ENCODE measurements at places on chromosomes 2 and 18.

GRCh38 chr2:222615320-222615719, 40.6 kb downstream of the FARSB start:
- DNase-seq = no peak

DNA sequence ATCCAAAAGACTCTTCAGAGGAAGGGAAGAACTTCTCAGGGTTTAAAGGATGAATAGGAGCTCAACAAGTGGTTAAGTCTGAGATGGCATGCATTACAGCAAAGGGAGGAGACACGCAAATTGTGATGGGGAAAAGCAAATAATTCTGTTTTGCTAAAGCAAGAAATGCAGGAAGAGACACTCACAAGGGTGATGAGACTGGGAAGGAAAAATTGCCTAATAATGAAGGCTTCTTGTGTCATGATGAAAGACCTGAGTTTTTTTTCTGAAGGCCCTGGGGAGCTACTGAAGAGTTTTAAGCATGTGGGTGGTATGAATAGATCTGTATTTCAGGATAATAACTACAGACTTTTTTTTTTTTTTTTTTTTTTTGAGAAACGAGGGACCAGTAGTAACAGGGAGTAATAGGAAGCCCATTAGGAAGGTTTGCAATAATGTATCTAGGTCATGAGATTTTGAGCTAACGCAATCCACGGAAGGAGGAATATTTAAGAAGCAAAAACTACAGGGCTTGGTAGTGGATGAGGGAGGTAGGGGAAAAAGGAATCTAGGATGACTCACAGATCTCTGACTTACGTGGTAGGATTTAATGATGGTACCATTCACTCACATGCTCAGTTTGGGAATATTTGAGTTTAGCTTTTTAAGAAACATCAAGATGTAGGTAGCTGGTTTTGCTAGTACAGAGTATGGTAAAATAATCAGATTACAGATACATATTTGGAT, 16.0 kb upstream of the SERPINB3 start:
- peak; percentile 55 for DNase-seq

DNA sequence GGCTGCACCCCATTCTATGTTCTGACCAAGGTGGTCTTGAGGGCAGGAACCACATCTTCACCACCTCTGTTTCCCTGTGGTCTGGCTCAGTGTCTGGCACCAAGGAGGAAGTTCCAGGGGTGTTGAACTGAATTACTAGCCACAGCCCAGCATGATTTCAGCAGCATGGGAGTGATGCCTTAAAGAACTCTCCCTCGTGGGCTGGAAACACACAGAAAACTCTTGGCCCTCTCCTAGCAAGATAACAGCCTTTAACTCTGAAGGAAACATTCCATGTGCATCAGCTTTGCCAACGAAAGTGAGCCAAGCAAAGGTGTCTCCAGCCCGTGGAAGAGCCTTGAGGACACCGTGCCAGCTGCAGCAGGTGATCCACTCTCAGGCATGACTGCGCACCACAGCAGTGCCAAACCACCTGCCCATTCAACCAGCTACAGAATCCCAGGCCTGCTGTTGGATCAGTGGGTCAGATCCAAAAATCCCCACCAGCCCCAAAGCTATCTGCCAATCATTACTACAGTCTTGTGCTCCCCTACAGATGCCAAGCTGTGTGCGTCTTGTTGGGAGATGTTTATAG, 124.8 kb downstream of the TTC32 start:
- no peak for DNase-seq

DNA sequence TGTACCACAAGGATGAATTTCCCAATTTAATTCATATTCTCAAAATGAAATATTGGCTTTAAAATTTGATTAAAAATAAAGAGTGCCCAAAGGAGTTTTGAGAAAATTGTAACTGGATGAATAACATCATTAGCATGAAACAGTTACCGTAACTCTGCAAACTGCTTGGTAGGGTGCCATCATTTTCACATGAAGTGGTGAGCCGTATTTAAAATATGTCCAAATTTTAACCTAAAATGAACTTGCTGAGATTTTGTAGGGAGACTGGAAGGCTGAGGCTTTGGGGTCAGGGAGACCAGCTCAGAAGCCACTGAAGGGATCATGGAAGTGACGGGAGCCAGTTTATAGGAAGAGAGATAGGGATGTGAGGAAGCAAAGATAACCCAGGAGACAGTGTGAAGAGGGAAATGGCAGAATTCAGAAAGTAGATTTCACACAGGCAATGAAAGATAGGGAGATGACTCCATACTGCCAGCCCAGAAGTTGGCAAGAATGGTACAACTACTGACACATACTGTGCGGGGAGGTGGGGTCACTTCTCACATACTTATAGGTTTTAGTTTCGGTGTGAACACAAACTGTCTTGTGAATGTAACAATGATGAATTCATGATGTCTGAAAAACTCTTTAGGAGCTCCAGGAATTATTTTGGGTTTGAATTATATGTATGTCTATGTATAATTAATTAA, 53.8 kb downstream of the EFEMP1 start:
- DNase-seq = peak; percentile 87

DNA sequence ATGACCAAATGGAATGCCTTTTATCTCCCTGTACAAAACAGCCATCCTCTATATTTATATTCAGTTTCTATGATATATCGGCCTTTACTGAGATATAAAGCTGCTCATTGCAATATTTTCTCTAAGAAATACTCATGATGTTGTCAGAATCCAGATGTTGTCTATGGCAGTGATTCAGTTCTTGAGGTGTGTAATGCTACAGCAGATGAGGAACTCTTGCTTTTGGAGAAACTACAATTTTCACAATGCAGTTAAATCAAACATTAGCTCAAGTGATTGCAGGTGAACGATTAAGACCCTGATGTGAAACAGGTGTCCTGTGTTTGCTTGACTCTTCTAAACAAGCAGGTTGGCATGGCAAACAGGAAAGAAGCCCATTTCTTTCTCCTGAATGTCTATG, 256.2 kb upstream of the CDH20 start:
- DNase-seq = no peak

GRCh38 chr2:205129531-205129930, 552.8 kb upstream of the NRP2 start:
- DNase-seq = no peak

- no peak for DNase-seq
Measured at GRCh38 chr2:83109284-83109683, 1349.8 kb downstream of the SUCLG1 start.
